CD4-positive, alpha-beta T cell treated with Interleukin-17A for 4 hours (primary cell): ENCODE measurements at places on chromosomes 5 and 9.
A peak's percentile ranks its signal among the peaks of the same experiment; 100 is the strongest.

GRCh38 chr5:181036816-181037364 is 3.2 kb upstream of the BTNL9 start:
- DNase-seq, result no peak

- DNase-seq, result no peak
Observed at GRCh38 chr5:78182838-78183237, 111.7 kb downstream of the AP3B1 start.

DNA sequence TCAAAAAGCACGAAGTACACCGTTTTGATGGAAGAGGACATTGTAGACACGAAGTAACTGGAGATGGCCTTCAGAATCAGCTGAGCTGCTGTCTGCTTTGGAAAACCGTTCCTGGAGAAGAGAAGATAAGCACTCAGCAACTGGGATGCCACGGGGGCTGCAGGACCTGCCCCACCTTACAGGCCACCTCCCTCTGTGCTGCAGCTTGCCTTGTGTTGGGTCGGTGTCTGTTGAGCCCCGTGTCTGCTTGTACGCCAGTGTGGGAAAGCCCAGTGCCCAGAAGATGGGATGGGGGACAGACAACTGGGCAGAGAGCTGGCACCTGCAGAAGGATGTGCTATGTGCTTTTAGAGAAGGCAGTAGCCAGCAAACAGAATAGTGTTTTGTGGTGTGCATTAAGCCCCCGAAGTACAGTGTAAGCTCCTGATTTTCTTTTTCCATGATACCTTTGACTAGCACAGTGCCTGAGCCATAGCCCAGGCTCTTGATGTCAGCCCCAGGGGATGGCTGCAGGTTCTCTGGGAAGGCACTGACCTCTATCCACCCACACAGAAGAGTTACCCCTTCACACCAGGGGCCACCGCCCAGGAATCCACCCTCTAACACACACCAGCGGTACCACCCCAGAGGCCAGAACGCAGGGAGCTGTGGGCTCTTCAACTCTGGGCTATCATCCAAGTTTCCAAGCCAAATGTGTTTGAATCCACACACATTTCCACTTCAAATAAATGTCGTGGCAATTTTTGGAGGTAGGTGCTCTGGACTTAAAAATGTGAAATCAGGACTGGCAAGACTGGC is 63.8 kb downstream of the MACROH2A1 start:
- DNase-seq, result no peak

DNA sequence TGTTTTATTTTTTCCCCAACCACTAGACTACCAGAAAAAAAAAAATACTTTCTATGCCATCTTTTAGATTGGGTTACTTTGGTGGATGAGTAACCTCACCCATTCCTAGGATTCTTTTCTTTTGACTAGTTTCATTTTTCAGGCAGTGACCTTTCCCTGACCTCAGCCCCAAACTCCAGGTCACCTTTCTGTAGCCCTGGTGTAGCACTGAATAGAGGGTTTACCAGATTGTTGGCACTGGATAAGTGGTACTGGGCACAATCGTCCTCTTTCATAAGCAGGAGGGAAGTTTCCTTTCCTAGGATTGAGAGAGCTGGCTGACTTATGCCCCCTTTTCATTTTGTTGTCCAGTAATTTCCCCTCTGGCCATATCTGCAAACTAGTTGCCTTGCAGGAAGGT is 169.4 kb upstream of the TMEM161B start:
- no peak for DNase-seq

GRCh38 chr5:65978251-65978650 is 51.9 kb downstream of the ERBIN start:
- no peak for DNase-seq

GRCh38 chr9:94065535-94065961 is 18.7 kb upstream of the PTPDC1 start:
- DNase-seq, result peak; percentile 85
